ENCODE measurements at places on chromosomes 11 and 22.

DNA sequence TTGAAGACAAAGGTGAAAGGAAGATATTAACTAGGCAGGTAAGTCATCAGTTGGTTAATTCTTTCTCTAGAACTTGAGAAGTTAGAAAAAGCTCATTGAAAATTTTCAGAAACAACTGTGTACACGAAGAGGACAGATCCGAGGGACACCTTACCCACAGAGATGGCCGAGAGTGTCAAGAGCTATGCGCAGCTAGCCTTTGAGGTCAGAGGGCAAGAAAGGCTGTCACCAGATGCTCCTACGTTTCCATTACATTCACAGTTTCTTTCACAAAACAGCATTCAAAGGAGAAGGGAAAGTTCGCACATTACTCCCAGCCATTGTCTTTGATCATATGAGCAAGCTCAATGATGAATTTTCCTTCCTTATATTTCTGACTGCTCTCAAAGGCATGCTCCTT is 34.8 kb downstream of the YPEL1 start:
- DNase-seq: no peak

GRCh38 chr11:105297463-105297862 is 157.9 kb upstream of the CARD18 start:
- DNase-seq: no peak

DNA sequence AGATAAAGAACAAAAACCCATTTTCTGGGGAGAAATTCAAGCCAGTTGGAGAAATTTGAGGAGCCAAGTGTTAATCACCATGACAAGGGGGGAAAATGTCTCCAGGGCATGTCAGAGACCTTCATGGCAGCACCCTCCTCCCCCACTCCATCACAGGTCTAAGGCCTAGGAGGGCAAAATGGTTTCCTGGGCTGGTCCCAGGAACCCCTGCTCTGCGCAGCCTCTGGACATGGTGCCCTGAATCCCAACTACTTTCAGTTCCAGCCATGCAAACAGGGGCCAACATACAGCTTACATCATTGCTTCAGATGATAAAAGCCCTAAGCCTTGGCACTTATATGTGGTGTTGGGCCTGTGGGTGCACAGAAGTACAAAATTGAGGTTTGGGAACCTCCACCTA is 167.5 kb downstream of the LUZP2 start:
- no peak for DNase-seq

- no peak for DNase-seq
These were observed 192.6 kb downstream of the CASP12 start for GRCh38 chr11:104705490-104706190.

DNA sequence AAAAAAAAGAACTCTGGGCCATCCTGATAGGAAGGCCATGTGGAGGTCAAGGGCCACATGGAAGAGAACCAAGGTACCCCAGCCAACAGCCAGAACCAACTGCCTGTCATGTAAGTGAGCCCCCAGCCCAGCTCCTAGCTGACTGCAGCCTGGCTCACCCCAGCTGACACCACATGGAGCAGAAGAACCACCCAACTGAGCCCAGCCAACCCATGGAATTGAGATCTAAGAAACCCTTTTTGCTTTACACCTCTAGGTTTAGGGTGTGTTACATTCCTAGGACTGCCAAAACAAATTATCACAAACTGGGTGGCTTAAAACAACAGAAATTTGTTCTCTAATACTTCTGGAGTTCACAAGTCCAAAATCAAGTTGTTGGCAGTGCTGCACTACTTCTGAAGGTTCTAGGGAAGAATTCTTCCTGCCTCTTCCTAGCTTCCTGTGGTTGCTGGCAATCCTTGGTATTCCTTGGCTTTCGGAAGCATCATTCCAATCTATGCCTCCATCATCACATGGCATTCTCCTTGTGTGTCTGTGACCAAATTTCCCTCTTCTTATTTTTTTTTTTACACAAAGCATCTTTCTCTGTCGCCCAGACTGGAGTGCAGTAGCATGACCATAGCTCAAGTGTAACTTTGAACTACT is 4.4 kb downstream of the C11orf86 start:
- no peak for DNase-seq

DNA sequence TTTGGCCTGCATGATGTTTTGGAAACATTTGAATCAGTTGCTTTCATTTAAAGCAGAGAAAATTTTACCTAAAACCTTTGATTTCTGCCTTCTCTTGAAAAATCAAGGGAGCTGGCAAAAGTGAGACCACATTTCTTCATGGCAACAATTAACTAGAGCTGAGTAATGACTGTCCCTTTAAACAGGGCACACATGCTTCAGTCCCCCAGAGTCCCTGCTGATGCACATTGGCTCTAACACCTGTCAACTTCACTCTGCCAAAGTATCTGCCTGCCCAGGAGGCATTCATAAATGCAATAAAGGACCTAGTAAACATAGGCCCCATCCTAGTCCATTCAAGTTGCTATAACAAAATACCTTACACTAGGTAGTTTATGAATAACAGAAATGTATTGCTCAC is 87.1 kb upstream of the LDLRAD3 start:
- DNase-seq: no peak

GRCh38 chr22:46453006-46453828 is 84.2 kb downstream of the CELSR1 start:
- no peak for DNase-seq

DNA sequence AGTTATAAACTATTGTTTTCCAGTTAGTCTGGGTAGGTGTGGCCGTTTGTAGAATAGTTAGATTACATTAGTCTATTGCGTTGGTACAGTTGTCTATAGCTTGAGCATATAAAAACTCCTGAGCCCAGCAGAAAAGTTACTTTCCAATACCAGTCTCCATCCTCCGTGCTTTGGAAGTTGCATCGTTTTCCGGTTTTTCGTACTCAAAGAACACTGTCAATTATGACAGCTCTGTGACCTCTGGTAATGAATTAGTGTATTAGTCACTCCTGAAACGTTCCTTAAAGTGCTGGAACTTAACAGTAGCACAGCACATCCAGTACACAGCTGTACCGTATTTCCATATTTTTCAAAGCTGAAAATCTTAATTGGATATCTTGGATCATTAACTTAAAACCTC is 808 bp upstream of the MSANTD2 start:
- DNase-seq: no peak

DNA sequence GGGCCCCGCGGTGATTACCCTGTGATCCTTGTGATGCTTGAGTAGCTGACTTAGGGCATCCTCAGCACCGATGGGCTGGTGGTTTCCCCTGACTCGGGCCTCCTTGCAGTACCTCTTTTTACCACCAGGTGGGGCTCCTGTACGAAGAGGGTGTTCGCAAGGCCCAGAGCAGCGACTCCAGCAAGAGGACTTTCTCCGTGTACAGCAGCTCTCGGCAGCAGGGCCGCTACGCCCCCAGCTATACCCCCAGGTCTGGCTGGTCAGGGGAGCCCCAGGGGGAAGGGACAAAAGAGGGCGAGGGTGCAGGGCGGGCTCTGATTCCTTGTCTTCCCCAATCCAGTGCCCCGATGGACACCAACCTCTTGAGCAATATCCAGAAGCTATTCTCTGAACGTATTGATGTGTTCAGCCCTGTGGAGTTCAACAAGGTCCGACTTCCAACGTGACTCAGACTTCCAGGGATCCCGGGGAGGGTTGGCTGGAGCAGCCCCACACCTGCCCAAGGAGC is 1.3 kb upstream of the TM7SF2 start:
- peak; percentile 76 for DNase-seq

GRCh38 chr22:41870786-41871185 is 37.9 kb downstream of the SREBF2 start:
- DNase-seq: no peak
